ENCODE measurements at places on chromosomes 4 and X. TPM values are rescaled to one million over a fixed set of nuclear protein-coding genes. Genes with fewer than 3 reads are reported as not detected.

GRCh38 chrX:42000836-42001235 lies 77.5 kb upstream of the CASK start:
- H3K4me1 ChIP-seq, result no peaks in the 10 kb centered on the region
- H3K27ac ChIP-seq, result no peak overlapping the region
- H3K27me3 ChIP-seq, result peaks cover 2% of the 10 kb centered on the region

- H3K27ac ChIP-seq, result no peak overlapping the region
- no peaks in the 10 kb centered on the region for H3K36me3 ChIP-seq
- peaks cover 14% of the 10 kb centered on the region for H3K4me1 ChIP-seq
- no peak for DNase-seq
Observed at GRCh38 chrX:47216393-47216925, 2.0 kb upstream of the CDK16 start.

The SSX1 gene
- total RNA-seq, result not detected

GRCh38 chr4:187944179-187944578 lies 51.4 kb upstream of the ZFP42 start:
- no peaks in the 10 kb centered on the region for H3K36me3 ChIP-seq
- H3K4me3 ChIP-seq, result no peak overlapping the region
- DNase-seq, result no peak
- no peaks in the 10 kb centered on the region for H3K27me3 ChIP-seq
- H3K4me1 ChIP-seq, result no peaks in the 10 kb centered on the region

The FAT4 gene
- 8.3 TPM for total RNA-seq

The GYG2 gene
- total RNA-seq, result 5.1 TPM

GRCh38 chr4:142440093-142440492 lies 406.0 kb downstream of the INPP4B start:
- no peak overlapping the region for H3K27ac ChIP-seq
- DNase-seq, result no peak
- no peak overlapping the region for H3K4me3 ChIP-seq
- H3K4me1 ChIP-seq, result no peaks in the 10 kb centered on the region
- H3K36me3 ChIP-seq, result no peaks in the 10 kb centered on the region

The SRPX2 gene
- 11.4 TPM for total RNA-seq

- no peak overlapping the region for H3K4me3 ChIP-seq
- no peaks in the 10 kb centered on the region for H3K4me1 ChIP-seq
- no peaks in the 10 kb centered on the region for H3K27me3 ChIP-seq
- DNase-seq, result no peak
- H3K27ac ChIP-seq, result no peak overlapping the region
Observed at GRCh38 chrX:72568406-72569092, 4.1 kb downstream of the HDAC8 start.

The SYN1 gene
- 2.9 TPM for total RNA-seq

- no peaks in the 10 kb centered on the region for H3K4me1 ChIP-seq
- H3K4me3 ChIP-seq, result no peak overlapping the region
- H3K36me3 ChIP-seq, result no peaks in the 10 kb centered on the region
- H3K27ac ChIP-seq, result no peak overlapping the region
- no peak for DNase-seq
Observed at GRCh38 chr4:146369446-146369845, 152.3 kb downstream of the SLC10A7 start.

- no peak overlapping the region for H3K27ac ChIP-seq
- peaks cover 7% of the 10 kb centered on the region for H3K4me1 ChIP-seq
- H3K36me3 ChIP-seq, result no peaks in the 10 kb centered on the region
- no peaks in the 10 kb centered on the region for H3K27me3 ChIP-seq
- H3K4me3 ChIP-seq, result no peak overlapping the region
Observed at GRCh38 chr4:139171876-139172691, 4.9 kb downstream of the ELF2 start.

The PGAM4 gene
- total RNA-seq, result not detected

GRCh38 chrX:129738466-129739308 lies at the start of gene XPNPEP2:
TSS of gene XPNPEP2 (plus strand) at chrX:129738979. CDS start at chrX:129739214, 235 bp downstream.
- H3K36me3 ChIP-seq, result no peaks in the 10 kb centered on the region
- H3K27me3 ChIP-seq, result no peaks in the 10 kb centered on the region

DNA sequence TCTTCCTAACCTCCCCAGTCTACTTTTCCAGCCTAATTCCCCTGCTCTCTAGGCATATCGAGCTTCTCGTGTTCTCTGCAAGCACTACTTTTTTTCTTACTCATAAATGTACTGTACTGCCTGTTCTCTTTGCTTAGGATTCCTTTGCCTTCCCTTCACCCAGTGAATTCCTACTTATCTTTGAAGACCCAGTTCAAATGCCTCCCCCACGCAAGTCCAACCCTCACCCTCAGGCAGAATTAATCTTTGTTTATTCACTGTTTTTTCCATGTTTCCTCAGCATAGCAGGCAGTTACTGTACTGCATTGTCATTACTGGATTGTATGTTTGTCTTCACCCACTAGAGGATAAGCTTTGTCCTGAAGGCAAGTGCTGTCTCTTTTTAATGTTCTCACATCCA lies 287.7 kb downstream of the BMPR1B start:
- no peaks in the 10 kb centered on the region for H3K27me3 ChIP-seq
- DNase-seq, result peak; percentile 46
- H3K4me3 ChIP-seq, result no peak overlapping the region
- no peaks in the 10 kb centered on the region for H3K36me3 ChIP-seq
- H3K4me1 ChIP-seq, result peaks cover 4% of the 10 kb centered on the region

GRCh38 chr4:33057736-33058135 lies 2337.6 kb downstream of the PCDH7 start:
- no peak overlapping the region for H3K4me3 ChIP-seq
- H3K4me1 ChIP-seq, result no peaks in the 10 kb centered on the region
- no peak for DNase-seq
- H3K36me3 ChIP-seq, result no peaks in the 10 kb centered on the region
- no peak overlapping the region for H3K27ac ChIP-seq

The RLIM gene
- 34.2 TPM for total RNA-seq

The FSTL5 gene
- not detected for total RNA-seq

- no peaks in the 10 kb centered on the region for H3K27me3 ChIP-seq
- H3K27ac ChIP-seq, result no peak overlapping the region
- H3K4me3 ChIP-seq, result no peak overlapping the region
- no peak for DNase-seq
- no peaks in the 10 kb centered on the region for H3K4me1 ChIP-seq
Observed at GRCh38 chr4:68162196-68162595, 32.5 kb upstream of the TMPRSS11F start.
